Neuronal stem cell (in vitro differentiated cells): ENCODE measurements at places on chromosomes 6 and 20.

- no peak for DNase-seq
These were observed 128.3 kb downstream of the MAP3K7 start for GRCh38 chr6:90458353-90459224.

DNA sequence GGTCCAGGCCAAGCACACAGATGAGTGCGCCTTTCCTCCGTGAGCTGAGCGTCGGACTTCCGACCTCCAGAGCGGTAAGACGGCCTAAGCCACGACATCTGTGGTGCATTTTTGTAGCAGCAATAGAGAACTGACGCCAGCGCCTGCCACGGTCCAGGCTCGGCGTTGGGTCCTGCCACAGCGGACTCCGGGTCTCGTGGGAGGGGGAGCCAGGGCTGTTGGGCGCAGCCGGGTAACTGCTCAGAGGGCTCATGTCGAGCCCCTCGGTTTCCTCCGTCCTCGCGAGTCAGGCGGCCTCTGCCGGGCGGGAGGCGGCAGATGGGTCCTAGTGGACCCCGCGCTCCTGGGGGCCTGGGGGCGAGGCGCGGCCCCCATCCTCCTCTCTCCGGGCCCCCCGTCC lies 216.1 kb downstream of the QKI start:
- DNase-seq = no peak

GRCh38 chr6:132304891-132305305 lies 96.4 kb downstream of the MOXD1 start:
- no peak for DNase-seq

- no peak for DNase-seq
These were observed 218.6 kb upstream of the UFL1 start for GRCh38 chr6:96302991-96303390.

- DNase-seq = no peak
These were observed 51.2 kb upstream of the SLC22A1 start for GRCh38 chr6:160070427-160070826.

- DNase-seq = no peak
These were observed 9.2 kb downstream of the LY86 start for GRCh38 chr6:6597682-6598081.

DNA sequence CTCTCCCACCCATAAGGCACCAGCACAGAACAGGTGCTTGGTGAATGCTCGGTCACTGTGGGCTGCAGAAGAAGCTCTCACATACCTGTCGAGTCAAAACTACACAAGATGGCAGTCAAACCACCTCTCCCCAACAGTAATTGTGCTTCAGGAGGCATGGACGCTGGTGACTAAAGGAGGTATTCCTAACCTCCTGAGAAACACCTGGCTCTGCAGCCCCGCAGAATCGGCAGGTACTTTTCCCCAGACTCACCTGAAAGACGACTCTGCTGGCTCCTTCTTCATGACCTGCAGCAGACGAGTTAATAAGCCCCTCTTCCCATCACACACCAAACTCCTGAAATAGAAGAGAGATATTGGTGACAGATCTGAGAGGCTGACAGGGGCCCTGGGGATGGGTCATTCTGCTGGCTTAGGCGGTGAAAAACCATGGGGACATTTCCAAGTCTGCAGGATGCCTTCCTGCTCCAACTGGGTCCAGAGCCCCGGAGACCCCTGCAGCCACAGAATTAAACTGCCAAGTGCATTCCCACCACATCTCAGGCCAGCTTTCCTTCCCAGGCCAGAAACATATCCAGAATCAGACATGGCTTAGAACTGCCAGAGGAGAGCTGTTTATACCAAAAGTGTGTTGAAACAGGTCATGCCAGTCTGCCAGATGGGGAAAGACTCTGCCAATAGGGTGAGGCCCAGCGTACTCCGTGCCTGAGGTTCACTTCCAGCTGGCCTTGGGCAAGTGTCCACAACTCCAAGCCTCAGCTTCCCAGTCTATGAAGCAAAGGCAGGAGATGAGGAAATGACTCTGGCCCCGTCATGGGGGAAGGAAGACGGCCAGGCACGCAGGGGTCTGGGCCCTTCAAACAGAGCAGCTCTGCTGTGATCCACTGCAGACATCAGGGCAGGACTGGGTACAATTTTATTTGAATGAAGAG lies 53.0 kb downstream of the MYH7B start:
- no peak for DNase-seq

DNA sequence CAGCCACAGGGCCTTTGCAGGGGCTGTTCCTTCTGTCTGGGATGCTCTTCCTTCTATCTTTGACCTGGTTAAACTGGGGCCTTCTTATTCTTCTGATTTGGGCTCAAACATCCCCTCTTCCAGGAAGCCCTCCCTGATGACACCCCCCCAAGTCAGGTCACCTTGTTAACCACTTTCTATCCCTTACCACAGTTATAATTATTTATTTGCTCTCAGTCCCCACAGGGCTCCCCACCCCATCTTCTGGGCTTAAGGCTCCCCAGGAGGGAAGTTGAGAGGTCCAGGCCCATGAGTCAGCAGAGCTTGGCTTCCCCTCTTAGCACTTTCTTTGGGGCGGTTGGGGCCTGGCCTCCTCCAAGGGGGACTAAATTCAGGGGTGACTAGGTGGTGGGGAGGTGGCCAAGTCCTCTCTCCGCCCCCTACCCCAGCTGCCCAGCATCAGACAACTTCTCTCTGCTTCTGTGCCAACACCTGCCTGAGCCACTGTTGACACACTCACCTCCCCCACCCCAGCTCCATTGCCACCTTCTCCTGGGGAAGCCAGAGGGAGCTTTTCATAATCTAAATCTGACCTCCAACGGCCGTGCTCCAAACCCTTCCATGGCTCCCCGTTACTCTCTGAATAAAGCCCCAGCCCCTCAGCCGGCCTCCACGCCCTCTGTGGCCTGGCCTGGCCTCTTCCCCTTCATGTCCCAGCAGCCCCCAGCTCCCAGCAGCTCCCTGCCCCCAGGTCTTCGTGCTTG lies 70.0 kb downstream of the CEBPB start:
- DNase-seq = no peak

DNA sequence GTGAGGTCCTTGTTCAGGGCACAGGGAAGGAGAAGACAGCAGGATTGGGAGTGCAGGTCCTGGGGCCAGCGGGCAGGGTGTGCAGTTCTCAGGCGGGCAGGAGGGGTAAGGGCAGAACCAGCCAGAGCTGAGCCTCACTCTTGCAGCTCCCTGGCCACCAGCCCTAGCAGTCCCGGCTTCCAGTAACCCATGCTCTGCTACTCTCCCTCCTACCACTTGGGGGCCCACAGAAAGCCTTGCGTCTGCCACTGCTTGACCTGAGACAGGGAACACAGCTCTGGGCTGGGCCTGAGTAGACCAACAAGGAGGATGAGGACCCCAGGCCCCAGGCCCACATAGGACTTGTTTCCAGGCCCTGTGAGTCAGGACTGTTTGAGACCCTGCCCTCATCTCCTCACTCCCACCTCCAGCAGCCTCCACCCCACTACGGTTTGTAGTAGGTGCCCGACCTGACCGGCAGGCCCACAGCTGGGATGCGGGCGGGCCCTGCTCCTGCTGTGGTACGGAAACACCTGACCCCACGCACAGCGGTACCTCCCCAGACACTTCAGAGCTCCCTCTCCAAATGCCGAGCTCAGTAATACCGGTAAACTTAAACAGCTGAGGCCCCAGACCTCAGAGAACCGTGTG lies 39.2 kb downstream of the KCNK5 start:
- peak; percentile 31 for DNase-seq

DNA sequence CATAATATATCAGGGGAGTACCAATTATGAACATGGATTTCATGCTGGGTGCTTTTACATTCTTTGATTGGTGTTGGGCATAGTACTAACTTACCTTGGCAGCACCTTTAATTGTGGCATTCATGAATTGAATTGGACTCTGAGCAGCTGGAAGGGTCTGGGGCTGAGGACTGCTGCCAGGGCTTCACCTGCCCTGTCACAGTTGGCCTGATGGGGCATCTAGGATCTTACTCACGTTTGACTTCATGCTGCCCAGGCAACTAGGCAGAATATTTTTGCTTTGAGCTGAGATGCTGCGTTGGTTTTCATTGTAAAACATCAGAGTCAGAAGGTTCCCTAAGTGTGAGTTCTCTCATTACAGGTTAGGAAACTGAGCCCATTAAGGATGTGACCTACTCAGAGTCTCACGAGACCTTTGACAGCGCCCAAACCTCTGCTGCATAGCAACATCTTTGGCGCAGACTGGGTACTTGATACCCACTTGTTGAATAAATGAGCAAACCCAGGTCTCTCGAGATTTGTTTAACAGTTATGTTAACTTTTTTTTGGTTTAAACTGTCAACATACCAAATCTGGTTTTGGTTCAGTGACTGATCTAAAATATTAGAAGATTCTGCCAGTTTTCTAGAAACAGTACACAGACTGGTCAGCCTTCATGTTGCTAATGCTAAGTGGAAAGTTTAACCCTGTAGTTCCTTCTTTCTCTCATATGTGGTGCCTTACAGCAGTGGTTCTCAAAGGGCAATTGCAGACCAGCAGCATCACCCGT lies 104.9 kb downstream of the TCP11 start:
- DNase-seq = no peak

GRCh38 chr20:47663354-47664067 lies 121.8 kb downstream of the SULF2 start:
- DNase-seq = peak; percentile 85

- DNase-seq = no peak
These were observed 2.9 kb downstream of the RAB32 start for GRCh38 chr6:146546443-146547043.

GRCh38 chr6:96276305-96276704 lies 245.3 kb upstream of the UFL1 start:
- DNase-seq = no peak

- DNase-seq = peak; percentile 12
These were observed 1.9 kb downstream of the L3MBTL3 start for GRCh38 chr6:130020073-130020906.

DNA sequence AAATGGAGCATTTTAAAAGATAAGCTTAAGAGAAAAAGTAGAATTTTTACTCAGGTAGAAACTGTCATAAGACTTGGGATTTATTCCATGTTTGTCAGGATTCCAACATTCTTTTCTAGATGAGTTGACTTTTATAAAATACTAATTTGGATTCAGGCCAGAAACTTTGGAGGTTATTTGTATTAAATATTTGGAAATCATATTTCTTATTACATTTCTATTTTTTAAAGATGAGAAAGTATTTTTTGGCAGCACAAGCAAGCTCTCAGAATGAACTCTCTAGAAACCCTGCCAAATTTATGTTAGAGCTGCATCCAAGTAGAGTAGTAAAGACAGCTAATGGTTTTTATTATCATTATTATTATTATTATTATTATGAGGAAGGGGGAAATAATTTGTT lies 1014.9 kb upstream of the GJE1 start:
- DNase-seq = no peak

GRCh38 chr6:37479266-37479854 lies 20.3 kb downstream of the CCDC167 start:
- no peak for DNase-seq

DNA sequence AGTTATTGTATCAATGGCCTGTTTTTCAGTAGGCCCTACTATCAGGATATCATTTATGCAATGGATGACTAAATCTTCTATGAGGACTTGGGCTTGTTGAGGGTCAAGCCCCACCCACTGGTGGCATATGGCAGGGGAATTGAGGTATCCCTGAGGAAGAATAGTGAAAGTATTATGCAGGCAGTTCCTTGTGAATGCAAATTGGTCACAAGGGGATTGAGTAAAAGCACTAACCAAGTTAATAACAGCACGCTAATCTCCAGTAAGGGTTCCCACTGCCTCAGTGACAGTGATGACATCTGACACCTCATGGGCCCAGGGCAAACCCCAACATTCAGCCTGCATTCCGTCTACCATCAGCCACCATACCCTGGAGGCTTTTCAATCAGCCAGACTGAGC lies 14.9 kb downstream of the BPIFA1 start:
- no peak for DNase-seq

DNA sequence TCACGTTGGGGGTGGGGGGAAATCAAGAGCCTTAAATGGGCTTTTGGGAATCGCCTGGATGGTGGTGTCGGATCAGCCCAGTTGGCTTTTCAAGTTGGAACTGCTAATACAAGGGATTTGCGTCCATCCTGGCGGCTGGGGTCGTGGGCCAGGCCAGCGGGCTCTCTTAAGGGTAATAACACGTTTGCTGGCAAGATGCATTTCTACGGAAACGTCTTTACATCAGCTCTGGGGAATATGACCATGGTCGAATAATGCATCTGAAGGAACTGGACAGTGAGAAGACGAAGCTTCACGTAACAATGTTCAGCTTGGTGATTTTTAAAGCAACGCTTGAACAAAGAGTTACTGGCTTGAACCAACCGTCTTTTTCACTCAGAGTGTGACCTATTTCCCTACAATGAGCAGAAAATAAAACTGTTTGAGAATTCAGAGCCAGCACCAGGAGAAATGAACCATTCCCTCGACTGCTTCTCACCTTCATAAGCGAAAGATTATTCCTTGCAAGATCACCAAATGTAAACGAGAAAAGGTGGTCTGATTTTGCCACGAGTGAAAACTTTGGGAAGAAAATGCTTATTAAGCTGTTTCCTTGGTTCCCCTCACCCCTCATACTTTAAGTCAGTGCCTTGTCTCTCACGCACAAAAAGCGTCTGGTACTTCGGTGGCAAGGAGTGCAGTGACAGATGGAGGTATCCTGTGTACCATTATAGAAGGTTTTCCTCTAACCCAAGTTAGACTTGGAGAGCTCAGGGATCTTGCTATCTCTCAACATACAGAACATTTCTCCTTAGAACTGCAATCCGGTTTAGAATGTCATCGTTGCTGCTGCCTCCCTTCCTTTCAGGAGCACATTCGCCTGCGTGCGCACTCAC lies 1.4 kb upstream of the MARCKS start:
- peak; percentile 39 for DNase-seq

- DNase-seq = no peak
These were observed 157.4 kb upstream of the ZNF217 start for GRCh38 chr20:53750827-53751619.

GRCh38 chr20:62624719-62625453 lies 17.4 kb upstream of the SLCO4A1 start:
- DNase-seq = no peak

DNA sequence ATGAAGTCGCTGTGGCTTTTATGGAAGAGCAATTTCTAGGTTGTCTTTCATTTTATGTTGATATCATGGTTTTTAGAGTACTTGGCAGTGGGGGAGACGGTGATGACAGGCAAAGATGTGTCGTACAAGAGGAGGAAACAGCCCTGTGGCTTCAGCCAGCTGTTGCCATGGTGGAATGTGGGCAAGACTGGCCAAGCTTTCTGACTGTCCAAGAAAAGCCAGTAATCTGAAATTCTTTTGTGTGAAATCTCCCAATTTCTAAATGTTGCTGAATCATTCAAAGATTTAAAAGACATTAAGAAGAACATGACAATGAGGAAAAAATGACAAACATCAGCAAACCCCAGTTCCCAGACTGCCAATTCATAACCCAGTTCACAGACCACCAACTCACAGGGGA lies 23.1 kb downstream of the PFDN4 start:
- no peak for DNase-seq

DNA sequence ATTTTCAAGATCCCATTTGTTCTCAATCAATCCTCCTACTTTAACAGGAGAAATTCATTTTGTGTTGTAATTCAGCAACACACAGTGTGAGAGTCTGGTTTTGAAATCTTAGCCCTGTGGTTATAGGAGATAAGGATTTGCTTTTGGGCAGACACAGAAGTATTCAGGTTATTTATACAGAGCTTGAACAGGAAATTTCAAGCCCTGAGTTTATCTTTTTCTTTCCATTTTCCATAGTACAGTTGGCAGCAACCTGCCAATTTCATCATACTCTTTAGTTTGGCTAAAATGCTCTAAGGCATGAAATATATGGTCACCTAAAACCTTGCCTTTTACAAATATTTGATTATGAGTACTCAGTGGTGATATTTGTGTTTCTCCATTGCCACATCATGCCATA lies 41.4 kb downstream of the PKIB start:
- no peak for DNase-seq
